ENCODE measurements at places on chromosomes 11 and 22.

DNA sequence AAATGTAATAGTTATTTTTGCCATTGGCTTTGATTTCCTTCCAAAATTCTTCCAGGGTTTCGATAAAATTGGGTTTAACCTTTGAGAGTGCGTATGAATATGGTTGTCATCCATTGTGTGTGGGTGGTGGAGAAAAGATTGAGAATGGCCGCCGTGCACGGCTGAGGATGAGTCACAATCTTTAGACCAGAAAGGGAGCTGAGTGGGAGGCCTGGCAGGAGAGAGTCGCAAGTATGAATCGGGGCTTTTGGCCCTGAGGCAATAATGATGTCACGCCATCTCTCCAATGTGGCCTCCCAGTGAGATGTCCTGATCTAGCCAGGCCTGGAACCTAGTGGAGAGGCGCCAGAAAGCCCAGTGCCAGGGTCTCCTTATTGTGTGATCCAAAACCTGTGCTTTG is 33.1 kb upstream of the SMPD1 start:
- no peak for DNase-seq

GRCh38 chr22:24208012-24208749 is 26.9 kb downstream of the SUSD2 start:
- DNase-seq, result no peak

GRCh38 chr11:84923489-84923888 is 703.7 kb downstream of the DLG2 start:
- DNase-seq, result no peak

DNA sequence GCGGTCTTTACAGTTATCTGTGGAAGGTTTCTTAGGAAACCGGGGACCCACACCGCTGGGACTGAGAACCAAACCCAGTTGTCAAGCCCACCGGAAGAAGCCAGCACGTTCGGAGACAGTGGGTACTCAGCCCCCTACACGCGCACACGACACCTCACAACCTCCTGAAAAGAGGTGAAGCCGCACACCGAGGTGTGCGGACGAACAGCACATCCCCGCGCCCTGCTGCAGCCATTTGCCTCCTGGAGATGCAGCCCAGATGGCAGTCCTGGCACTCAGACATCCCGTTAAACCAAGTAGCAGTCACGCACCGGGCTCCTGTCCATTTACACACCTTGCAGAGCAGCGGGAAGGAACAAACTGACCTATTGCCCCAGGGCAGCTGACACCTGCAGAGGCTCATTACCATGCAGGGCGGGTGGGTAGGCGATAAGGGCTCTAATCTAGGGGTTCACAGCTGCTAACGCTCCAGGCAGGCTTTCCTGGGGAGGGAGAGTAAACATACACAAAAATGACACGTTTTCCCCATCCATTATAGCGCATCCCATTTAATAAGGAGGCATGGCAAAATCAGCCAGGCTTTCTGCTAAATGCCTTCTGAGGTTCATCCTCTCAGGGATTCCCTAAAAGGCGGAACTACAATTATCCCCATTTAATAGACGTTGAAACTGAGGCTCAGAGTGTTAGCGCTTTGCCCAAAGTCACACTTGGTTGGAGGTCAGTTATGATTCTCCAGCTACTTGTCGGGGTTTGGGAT is 864 bp upstream of the EHBP1L1 start:
- no peak for DNase-seq

DNA sequence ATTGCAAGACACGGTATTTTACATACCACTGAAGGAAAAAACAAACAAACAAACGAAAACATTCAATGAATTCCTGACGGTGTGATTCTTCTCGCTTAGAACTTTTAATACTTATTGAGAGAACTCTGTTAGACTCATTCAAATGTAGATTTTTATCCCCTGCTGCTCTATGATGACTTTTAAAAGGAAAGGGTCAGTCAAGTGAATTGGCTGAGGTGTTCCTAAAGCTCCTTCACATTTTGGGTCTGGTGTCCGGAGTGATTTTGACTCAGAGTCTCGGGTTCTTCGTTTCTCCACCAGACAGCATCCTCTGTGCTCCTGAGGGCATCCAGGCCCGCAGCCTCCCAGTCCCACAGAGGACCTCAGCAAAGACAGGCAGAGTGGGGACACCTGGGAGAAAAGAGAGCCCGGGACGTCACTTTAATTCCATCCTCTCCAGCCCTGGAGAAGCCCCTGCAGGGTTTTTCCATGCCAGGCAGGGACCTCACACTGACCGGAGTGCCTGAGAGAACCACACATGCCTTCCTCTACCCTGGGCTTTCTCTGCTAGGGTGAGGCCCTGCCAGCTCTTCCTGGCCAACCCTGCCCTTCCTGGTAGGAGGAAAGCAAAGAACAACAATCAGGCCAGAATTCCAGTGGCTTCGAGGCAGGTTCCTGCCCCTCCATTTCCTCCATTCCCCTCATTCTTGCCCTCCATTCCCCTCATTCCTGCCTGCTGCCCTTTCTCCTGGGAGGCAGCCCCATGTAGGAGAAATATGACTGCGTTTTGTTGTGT is 1.4 kb upstream of the CSF2RB start:
- DNase-seq, result no peak

Data from activated CD8-positive, alpha-beta memory T cell treated with anti-CD3 and anti-CD28 coated beads for 1 hour (primary cell).